ENCODE measurements at places on chromosomes 12 and 14. TPM values are rescaled to one million over a fixed set of nuclear protein-coding genes. Genes with fewer than 3 reads are reported as not detected.

GRCh38 chr14:42563313-42563712, 956.6 kb downstream of the LRFN5 start:
- no peak for DNase-seq

Gene SLC6A15
- 0.15 TPM for total RNA-seq

- no peak for DNase-seq
Observed at GRCh38 chr14:104805941-104806624, 5.2 kb downstream of the ZBTB42 start.

DNA sequence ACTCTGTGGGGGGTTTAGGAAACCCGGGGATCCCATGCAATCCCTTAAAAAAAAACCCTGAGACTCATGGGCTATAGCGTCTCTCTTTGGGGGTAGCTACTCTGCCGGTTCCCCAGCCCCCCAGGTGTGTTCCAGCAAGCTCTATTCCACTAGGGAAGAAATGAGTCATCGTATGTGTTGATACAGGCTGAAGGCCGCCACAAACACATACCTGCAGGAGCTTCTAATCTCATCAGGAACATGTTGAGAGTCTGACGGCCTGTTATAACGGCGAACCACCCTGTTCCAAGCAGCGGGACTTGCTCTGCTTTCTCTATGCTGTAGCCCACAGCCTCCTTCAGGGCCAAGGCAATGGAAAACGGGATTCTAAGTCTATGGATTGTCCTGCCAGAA, 977 bp upstream of the KRT5 start:
- DNase-seq = no peak

DNA sequence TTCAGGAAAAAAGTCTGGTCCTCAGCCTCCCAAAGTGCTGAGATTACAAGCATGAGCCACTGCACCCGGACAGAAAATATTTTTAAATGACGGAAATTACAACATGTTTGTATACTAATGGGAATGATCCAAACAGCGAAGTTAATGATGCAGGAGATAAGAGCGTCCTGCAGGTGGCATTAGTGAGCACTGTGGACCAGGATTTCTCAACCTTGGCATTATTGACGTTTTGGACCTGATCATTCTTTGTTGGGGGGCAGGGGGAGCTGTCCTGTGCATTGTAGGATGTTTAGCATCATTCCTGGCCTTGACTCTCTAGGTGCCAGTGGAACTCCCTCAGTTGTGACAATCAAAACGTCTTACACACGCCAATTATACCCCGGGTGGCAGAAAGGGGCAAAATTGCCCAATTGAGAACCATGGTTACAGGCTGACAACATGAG, 34.1 kb downstream of the SCFD1 start:
- no peak for DNase-seq
